Stimulated activated CD4-positive, alpha-beta T cell treated with anti-CD3 and anti-CD28 coated beads, Interleukin-15, amount 100 ng/mL, for 24 hours (primary cell): ENCODE measurements at places on chromosomes 5 and 9.

GRCh38 chr9:97563458-97564135, 62.1 kb downstream of the TMOD1 start:
- DNase-seq, result no peak

- DNase-seq, result no peak
These were observed 200.3 kb upstream of the EFNA5 start for GRCh38 chr5:107871023-107871422.

DNA sequence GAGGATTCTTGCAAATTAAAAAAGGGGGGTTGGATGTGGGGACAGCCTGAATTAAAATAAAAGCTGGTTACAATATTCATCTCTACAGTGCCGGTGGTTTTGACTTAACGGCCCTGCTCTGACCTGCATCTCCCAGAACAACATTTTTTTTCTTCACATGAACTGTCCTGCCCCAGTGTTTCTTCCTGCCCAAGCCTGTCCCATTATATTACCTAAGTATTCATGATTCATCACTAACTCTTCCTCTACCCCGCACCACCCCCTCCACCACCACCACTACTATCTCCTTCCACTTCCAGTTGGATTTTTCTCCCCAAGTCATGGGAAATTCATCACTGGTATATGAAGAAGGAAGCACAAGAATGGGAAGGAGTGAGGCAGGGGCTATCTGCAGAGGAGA, 90.1 kb downstream of the ZFAND5 start:
- no peak for DNase-seq

GRCh38 chr9:35741740-35742139, 7.3 kb downstream of the GBA2 start:
- no peak for DNase-seq

DNA sequence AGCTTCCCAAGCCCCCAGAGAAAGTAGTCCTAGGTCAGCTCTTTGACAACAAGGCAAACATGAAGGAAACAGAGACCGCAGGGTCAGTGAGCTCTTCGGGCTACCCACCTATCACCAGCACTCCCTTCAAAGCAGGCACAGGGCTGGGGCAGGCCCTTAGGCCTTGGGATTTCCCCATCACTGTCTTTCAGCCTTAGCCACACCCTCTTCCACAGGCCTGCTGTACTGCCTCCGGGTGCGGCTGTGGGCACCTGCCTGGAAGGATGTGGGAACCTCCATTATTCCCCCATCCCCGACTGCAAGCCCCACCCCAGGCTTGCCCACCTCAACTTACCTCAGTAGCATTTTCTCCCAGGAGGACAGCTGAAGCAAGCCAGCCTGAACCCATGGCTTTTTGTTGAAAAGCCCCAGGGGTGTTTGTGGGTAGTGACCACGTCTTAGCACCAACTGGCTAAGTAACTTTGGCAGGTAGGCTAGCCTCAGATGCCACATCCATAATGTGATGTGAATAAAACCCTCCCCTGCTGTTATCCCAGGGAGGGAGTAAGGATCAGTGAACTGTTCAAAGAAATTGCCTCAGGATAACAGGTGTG, 100.2 kb downstream of the PIK3R1 start:
- peak; percentile 56 for DNase-seq

GRCh38 chr5:125372694-125373631, 626.5 kb upstream of the ZNF608 start:
- DNase-seq, result no peak

DNA sequence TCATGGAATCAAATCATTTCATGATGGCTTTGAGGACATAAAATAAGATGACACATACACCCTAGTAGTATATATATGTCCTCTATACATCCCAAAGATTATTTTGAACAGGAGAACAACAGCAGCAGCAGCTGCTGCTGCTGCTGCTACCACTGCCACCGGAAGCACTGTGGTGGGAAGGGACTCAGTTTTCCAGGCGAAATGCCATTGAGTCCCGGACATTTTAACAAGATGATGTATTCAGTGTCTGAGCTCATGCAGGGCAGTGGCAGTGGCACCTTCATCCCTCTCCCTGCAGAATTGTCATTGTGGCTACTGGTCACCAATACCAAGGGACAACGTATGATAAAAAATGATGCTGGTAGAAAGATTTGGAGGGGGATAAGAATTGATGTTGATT, 151.3 kb downstream of the CHSY3 start:
- DNase-seq, result no peak

GRCh38 chr9:33858423-33858822, 41.5 kb downstream of the UBE2R2 start:
- DNase-seq, result no peak

DNA sequence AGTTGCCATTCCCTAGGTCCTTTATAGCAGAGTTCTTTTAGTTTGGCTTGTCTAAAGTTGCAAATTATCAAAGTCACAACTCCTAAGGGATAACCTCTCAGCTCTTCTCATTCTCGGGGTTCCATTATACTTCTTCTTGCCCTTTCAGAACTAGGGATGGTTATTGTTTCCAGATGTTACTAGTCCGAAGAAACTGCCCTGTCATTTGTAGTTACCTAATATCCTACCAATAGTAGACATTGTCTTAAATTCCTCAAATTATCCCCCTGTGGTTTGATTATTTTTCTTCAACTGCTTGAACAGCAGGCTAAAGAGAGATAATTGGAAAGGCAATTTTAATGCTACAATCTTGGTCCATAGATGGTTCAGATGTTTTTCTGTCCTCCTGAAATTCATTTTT, 709.8 kb downstream of the KCTD16 start:
- no peak for DNase-seq

DNA sequence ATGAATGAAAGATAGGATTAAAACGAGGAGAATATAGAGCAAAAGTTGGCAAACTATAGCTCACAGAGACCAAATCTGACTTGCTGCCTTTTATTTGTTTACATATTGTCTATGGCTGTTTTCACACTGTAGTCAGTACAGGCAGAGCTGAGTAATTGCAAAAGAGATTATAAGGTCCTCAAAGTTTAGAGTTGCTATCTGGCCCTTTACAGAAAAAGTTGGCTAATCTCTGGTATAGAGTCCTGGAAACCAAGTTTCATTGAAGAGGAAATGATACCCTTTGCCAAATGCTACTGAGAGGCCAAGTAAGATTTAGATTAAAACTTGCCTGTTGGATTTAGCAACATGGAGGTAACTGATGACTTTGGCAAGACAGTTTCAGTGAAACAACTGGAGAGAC, 36.0 kb downstream of the LYRM7 start:
- no peak for DNase-seq

- peak; percentile 6 for DNase-seq
These were observed 8.7 kb upstream of the GFRA3 start for GRCh38 chr5:138282920-138283742.

DNA sequence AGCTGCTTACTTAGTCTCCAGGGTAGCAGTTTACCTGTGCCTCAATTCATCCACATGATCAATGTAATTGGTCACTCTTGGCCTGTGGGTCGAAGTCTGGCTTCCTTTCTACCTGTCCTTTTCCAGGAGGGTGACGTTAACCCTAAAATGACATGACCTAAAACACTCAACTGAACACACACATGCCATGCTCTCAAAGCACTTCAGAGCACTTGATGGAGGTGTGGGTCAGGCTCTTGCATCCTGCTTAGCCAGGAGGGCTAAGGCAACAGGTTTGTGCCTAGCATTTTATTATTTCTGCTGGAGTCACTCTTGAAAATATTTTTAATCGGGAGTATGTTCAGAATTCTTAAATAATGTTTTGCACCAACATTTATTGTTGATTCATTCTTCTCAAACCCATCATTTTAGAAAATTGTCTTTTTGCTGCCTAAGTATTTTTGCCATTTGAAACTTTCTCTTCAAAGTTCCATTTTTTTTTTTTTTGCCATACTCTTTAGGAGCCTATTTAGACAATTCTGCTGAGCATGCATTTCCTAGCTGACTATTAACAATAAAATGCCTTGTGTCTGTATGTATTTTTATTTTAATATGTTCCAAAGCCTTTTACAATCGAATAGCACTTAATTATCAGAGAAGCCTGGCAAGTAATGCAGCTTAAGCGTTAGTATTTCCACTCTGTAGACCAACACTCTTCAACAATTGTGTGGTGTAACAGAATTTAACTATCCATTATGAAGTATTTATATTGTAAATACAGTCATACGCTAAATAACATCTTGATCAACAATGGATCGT, 59.1 kb downstream of the ATP10B start:
- no peak for DNase-seq

DNA sequence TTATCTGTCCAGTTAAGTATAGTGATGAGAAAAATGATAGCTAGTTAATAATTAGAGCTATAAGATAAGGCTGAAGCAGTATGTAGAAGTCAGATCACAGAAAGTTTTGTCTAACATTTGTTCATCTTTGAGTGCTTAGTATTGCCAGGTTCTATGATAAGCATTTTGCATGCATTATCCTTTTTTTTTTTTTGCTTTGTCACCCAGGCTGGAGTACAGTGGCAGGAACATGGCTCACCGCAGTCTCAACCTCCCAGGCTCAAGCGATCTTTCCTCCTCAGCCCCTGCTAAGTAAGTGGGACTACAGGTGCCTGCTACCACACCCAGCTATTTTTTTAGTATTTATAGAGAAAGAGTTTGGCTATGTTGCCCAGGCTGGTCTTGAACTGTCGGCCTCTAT, 17.5 kb downstream of the BAAT start:
- no peak for DNase-seq

- DNase-seq, result no peak
These were observed 163.6 kb downstream of the LRRC70 start for GRCh38 chr5:62742207-62742606.

GRCh38 chr9:73497796-73498195, 346.1 kb downstream of the ANXA1 start:
- DNase-seq, result no peak

- DNase-seq, result no peak
These were observed 93.4 kb upstream of the KIF2A start for GRCh38 chr5:62212648-62213047.

GRCh38 chr9:6640268-6641051, 5.1 kb downstream of the GLDC start:
- DNase-seq, result no peak

DNA sequence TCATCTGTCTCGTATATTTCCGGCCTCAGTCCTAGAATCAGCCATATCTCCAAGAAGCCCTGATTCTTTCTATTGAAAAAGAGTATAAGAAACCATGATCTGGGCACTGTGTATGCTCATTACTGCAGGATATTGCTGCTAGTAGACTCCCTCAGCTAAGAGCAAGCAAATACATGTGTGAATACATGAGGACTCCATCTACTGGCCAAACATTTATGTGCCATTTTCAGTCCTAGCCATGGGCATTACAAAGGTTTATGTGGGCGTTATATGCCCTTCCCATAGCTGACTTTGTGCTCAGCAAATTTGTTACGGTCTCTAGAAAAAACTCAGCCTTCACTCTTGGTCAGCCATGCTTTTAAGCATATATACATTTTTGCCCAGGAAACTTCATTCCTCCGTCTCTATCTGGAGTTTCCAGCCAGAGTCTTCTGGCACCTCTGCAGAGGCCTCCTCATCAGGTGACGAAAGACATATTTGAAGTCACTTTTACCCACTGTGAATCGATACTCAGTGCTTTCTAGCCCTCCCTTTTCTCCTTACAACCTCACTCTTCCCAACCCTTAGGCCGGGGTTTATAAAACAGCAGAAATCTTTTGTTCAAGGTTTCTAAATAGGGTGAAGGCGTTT, 1495.6 kb upstream of the CDH6 start:
- no peak for DNase-seq

GRCh38 chr5:5025774-5026408, 114.2 kb upstream of the ADAMTS16 start:
- DNase-seq, result peak; percentile 4

- DNase-seq, result no peak
These were observed 88.6 kb downstream of the PLPPR1 start for GRCh38 chr9:101117161-101117560.

- no peak for DNase-seq
These were observed 49.5 kb downstream of the PKD2L2 start for GRCh38 chr5:137938751-137939143.

DNA sequence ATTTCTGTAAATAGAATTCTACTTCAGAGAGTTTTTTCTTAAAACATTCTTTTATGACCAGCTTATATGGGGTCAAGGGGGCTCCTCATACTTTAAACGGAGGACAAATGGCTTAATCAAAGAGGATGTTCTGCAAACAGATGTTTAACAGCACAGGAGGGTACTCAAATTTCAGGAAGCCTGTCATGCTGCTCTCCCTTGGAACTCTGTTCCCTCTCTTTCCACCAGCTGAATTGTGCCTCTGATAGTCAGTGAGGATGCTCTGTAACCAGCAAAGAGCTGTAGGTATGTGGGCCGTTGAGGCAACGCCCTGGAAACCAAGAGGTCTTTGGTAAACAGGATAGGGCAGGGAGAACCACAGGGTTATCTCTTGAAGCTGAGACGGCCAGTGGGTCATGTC, 161.1 kb downstream of the C5orf15 start:
- no peak for DNase-seq

DNA sequence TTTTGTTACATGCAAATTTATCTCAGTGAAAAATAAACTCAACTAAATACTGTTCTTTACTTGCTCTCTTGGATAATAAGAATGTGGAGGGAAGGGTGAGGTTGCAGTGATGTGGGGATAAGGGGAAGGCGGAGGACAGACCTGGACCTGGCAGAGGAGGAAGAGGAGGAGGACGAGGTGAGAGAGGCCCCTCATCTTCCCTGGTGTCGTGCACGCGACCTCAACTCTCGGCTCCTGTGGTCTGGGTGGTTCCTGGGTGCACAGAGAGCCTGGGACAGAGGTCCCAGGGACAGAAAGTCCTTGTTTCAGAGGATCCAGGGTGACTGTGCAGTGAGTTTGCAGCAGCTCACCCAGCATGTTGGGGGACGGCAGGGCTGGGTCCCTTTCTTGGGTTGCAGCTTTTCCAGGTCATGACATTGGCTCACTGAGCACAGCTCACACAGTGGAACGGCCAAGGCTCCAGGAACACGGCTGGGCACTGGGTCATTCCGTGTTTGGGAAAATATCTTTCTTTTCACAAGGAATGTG, 37.7 kb upstream of the LPCAT1 start:
- DNase-seq, result no peak

DNA sequence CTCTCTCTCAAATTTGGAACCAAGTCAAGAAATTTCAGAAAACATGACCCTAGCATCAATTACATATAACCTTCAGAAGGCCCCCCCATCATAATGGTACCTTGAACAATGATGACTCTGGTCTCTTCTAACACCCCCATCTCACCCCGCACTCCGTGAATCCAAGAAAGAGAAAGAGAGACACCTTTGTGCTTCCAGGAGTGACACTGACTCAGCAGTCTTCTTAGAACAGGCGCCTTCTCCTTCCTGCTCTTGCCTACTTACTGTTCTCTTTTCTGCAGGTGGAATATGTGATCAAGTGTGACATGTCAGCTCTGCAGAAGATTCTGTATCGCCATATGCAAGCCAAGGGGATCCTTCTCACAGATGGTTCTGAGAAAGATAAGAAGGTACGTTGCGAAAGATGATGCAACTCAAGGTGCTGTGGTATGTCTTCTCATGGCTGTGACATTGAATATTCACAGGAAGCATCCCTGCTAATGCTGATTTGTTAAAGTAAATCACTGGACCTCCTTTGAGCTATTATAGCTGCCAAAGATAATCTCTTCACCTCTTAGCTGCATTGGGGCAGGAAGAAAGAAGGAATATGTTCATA, 81.3 kb downstream of the SMARCA2 start:
- no peak for DNase-seq
